ENCODE measurements at places on chromosomes 5 and 9.

DNA sequence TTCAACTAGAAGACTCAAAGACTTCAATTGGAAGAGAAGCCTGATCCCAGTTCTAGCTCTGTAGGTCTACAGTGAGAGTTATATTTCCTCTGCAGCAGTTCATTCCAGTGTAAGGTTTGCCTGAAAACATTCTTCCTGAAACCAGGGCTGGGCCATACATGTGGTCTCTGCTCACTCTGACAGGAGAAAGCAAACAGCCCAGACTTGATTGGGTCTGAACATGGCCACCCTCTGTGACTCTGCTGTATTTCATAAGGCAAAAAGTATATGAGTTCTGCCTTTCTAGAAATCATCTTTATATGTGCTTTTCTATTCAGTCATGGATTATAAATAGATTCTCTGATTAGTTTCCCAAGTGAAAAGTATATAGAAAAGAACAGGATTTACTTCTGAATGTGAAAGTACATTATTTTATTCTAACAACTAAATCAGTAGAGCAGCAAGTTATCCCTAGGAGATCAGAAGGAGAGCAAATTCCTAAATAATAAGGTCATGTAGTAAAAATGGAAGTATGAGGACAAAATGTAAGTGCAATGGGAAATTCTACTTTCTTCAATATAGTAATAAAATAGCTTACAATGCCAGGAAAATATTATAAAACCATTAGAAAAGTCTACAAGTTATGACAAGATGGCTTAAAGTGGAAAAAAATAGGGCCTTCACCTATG, 144.3 kb downstream of the EFNA5 start:
- peak; percentile 66 for ATAC-seq

DNA sequence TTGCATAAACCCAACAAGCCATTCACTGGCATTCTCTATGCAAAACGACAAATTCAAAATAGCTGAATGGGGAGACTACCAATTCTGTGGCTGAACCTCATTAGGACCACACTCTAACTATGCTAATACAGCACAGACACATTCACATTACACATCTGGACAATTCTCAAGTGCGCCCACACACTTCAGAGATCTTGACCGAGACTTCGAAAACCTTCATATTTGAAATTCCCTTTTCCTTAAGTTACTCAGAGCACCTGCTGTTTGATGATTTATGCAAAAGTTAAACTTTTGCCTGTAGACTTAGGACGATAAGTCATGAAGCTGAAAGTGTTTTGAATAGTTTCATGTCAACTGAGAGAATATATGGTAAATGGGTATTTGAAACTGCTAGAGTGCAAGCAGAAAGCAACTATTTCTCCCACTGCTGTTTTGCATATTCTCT, 111.9 kb downstream of the FBN2 start:
- ATAC-seq, result no peak

DNA sequence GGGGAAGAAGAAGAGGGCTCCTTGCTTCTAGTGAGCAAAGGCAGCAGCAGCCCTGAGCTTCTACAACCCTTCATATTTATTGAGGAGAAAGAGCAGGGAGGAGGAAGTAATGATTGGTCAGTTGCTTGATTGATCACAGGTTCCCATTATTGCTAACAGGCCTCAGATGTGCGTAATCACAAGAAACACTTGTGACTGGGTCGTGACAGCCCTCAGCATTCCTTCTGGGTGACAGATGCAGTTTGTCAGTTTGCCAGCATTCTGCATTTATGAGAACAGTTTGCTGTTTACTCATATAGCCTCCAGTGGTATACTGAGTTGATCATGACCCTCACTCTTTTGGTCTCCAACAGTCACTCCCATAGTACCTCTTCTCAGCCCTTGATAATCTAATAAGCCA, 111.5 kb upstream of the TNC start:
- ATAC-seq, result no peak

DNA sequence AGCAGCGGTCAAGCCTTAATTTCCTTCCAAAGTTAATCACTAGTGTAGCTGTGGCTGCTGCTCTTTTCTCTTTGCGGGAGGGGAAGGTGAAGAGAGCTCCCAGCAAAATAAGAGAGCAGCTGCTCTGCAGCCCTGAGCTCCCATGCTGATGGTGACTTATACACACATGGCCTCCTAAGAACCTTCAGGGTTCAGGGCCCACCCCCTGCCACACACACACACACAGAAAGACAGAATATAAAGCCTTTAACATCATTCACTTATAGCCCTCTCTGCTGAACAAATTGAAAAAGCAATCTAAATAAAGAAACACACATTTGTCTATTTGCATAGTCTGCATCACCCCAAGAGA, 43.6 kb downstream of the GAS1 start:
- no peak for ATAC-seq

GRCh38 chr9:133621725-133622267, 12.6 kb upstream of the FAM163B start:
- no peak for ATAC-seq

- no peak for ATAC-seq
These were observed 516.0 kb downstream of the SPATA31D1 start for GRCh38 chr9:82504620-82505019.

DNA sequence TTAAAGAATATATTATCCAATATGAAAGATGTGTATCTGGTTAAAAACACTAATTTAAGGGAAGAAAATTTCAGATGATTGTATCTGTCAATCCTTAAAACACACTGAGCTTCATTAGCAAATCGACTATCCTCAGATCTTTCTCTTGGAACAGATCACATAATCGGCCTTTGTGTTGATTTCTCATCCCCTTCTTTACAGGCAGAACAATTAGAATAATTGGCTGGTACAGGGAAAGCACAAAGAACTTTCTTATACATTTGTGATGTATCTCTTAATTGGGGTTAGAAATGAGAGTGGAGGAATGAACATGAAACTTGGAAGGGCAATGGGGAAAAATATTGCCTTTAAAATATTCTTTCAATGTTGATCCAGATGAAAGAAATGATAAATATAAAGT, 662.1 kb downstream of the TLE4 start:
- ATAC-seq, result no peak
